HT1080 (cell line): ENCODE measurements at places on chromosomes 4 and X. TPM values are rescaled to one million over a fixed set of nuclear protein-coding genes. Genes with fewer than 3 reads are reported as not detected.

DSPP gene
- total RNA-seq, result not detected in 2 replicates

CENPI gene
- total RNA-seq, result 18.4 and 19.1 TPM in 2 replicates

TRIML2 gene
- total RNA-seq, result 1.7 and 3.1 TPM in 2 replicates

GRCh38 chr4:73669410-73670183, 49.4 kb upstream of the RASSF6 start:
- no peak for DNase-seq

TEC gene
- 1.3 and 4.1 TPM in 2 replicates for total RNA-seq

CACNA1F gene
- total RNA-seq, result not detected in 2 replicates

PLAC8 gene
- not detected in 2 replicates for total RNA-seq

GRCh38 chrX:46628460-46629371, 55.2 kb downstream of the CHST7 start:
- DNase-seq, result no peak

DNA sequence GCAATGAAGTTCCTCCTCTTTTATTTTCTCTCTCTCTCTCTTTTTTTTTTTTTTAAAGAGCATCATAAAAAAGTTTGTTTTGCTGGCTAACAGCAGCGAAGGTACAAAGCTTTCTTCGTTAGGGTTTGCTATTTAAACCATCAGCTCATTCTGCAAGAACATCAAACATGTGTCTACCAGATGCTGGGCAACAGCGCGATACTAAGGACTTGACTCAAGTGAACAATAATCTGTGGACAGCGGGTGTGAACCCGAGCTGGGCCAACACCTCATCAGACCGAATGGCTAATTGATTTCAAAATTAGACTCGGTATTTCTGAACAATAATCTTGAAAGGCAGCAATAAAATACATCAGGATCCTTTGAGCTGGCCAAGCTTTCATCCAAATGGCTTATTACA, 246.4 kb downstream of the FBXO8 start:
- no peak for DNase-seq

DNA sequence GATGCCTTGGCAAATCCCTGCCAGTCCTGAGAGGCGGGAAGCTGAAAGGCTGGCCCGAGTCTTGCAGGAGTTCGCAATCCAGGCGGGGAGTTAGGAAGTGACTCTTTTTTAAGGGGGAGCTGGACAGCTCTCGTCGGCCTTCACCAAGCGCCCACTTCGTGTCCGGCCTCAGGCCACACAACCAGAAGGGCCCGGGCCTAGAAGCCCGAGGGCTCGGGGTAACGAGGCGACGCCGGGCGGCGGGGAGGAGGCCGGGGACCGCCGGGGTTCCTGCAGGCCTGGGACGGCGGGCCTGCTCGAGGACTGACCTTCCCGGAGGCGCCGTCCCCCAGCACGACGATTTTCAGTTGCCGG, 395 bp downstream of the RAB28 start:
- peak; percentile 68 for DNase-seq

DNA sequence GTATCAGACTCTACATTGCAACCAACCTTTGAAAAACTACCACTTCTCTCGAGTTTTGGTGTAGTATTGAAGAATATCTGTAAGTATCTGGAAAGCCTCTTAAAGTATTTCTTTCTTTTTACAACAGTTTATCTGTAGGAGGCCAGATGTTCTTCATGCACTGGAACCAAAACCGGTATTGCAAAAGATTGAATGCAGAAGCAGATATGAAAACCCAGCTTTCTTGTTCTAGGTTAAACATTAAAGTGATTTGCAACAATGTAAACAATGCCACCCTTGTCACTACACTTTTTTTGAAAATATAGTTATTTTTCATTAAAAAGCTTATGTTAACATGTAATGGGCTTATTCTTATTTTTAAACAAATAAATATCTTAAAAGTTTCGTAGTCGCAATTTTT, 27.2 kb downstream of the PLS3 start:
- DNase-seq, result no peak

- DNase-seq, result no peak
Measured at GRCh38 chr4:14867847-14868246, 134.4 kb upstream of the CPEB2 start.

GRCh38 chrX:132046533-132046932, 23.4 kb downstream of the STK26 start:
- DNase-seq, result no peak

GYPB gene
- not detected in 2 replicates for total RNA-seq

GRCh38 chrX:123648028-123648810, 84.6 kb downstream of the THOC2 start:
- DNase-seq, result no peak

- no peak for DNase-seq
Measured at GRCh38 chr4:138014590-138015288, 227.4 kb downstream of the SLC7A11 start.

- peak; percentile 1 for DNase-seq
Measured at GRCh38 chrX:133412246-133412645, 3.0 kb downstream of the GPC4 start.

DNA sequence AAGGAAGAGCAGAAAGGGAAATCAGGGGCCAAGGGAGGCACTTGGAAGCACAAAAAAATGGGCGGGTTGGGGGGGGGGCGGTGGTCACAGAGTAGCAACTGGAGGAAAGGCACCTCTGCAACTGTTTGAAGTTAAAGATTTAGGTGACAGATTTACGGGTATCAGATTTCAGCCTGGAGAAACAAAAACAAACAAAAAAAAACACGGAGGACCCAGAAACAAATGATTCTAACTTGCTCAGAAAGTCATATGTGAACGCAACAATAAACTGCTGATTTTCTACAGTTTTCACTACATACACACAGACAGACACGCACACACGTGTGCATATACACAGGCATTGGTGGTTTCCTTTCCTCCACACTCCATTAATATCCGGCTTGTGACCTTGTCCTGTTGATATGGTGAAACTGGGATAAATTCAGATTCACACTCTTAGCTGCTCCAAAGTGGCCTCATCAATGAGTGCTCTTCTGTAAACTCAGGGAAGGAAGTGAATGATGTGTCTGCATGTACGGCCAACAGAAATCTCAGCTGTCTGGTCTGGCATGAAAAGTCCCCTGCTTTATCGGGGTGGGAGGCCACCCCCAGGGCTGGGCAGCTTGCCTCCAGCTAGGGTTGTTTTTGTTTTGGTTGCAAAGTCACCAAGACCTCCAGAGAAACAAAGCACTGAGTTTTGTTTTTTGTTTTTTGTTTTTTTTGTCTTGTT, 54.3 kb downstream of the CHST7 start:
- DNase-seq, result no peak

GATB gene
- 33.1 and 35.7 TPM in 2 replicates for total RNA-seq

- no peak for DNase-seq
Measured at GRCh38 chrX:23012162-23012561, 12.4 kb downstream of the DDX53 start.

GRCh38 chrX:110418316-110419235, 59.9 kb downstream of the RTL9 start:
- peak; percentile 32 for DNase-seq

DNA sequence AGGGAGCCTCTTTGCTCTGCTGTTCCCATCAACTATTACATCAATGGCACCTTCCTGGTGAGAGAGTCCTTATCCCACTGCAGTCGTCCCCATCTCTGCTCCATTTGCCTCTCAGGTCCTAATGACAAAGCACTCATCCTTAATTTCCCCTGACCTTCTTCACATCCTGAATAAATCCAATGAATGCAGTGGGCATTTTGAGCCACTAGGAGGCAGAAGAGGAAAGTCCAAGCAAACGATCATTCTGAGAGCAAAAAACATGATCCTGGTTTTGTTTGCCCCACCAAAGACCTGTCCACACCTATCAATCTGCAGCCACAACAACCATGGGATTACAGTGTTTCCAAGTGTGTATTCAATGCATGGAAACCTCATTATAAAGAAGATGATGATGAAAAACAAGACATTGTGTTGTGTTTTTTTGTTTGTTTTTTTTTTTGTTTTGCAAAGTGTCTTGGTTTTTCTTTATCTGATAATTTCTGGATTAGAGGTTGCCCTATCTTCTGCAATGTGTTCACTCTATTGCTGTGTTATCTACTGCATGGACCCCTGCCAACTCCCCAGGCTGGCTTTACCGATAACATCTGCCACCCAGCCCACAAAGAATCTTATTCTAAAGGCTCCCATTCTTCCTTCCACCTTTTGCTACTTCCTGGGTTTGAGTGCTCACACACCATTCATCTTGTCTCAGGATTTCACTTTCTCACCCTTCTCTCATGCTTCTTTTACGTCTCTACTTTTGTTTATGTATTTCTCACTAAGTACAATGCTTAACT, 207.2 kb downstream of the NLGN4X start:
- DNase-seq, result peak; percentile 47

DNA sequence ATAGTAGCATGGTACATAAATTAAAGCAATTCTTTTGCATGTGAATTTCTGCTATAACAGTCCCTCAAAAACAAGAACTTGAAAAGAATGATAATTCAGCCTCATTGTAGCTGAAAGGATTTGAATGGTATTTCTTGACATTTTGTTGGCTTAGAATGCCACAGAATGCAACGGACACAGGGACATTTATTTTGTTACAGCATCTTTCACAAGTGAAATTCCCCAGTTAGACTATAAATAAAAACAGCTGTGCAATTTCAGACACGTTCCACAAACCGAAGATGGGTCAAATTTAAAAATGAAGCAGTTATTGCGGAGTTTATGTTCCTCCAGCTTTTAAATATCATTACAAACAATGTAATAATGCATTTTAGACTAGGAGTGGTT, 82.8 kb upstream of the AMELX start:
- no peak for DNase-seq

PIGA gene
- total RNA-seq, result 6.5 and 7.2 TPM in 2 replicates

AWAT2 gene
- total RNA-seq, result 0.19 and 0.23 TPM in 2 replicates
